ENCODE measurements at places on chromosomes 13 and 19.

- H3K27me3 ChIP-seq, result no peaks in the 10 kb centered on the region
- DNase-seq, result no peak
- H3K4me1 ChIP-seq, result no peaks in the 10 kb centered on the region
Measured at GRCh38 chr19:14943601-14944000, 2.3 kb downstream of the OR7C2 start.

- H3K4me3 ChIP-seq, result no peak overlapping the region
- H3K36me3 ChIP-seq, result no peaks in the 10 kb centered on the region
- no peaks in the 10 kb centered on the region for H3K27me3 ChIP-seq
- no peak for DNase-seq
Measured at GRCh38 chr13:56865416-56865815, 275.3 kb upstream of the PRR20A start.

DNA sequence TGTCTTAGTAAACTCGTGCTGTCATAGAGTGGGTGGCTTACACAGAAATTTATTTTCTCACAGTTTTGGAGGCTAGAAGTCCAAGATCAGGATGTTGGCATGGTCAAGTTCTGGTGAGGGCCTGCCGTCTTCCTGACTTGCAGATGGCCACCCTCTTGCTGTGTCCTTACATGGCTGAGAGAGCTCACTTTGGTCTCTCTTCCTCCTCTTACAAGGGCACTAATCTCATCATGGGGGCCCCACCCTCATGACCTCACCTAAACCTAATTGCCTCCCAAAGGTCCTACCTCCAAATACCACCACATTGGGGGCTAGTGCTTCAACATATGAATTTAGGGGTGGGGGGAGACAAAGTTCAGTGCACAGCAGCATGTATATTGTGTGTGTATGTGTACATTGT lies 14.3 kb upstream of the GPR18 start:
- H3K4me3 ChIP-seq, result no peak overlapping the region
- DNase-seq, result no peak
- peaks cover 72% of the 10 kb centered on the region for H3K4me1 ChIP-seq
- H3K36me3 ChIP-seq, result no peaks in the 10 kb centered on the region
- H3K27ac ChIP-seq, result peak overlapping the region; percentile 45

DNA sequence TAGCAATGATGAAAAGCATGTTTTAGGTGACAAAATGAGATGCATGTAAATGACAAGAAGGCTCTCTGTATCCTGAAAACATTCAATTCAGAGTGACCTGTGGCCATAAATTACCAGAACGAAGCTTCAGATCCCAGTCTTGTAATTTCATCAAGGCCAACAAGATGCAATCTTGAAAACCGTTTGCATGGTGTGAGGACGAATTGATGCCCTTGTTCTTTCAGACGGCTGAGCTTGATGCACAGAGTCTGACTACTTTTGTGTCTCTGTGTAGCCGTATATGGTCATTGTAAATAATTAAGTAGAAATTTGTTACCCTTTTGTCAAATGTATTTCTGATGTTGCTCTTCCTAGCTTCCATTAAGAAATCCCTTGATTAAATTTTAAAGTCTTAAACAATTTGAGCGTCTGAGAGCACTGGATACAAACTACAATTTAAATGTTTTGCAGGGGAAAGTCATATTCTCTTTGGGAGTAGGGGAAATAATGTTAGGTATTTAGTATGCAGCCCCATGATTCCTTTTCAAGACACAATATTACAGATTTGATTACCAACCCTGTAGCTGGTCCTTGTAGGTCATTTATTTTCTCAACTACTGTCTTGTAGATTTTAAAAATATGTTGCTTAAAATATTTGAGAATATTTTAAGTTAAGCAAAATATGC lies 125.8 kb upstream of the PCDH9 start:
- H3K27me3 ChIP-seq, result no peaks in the 10 kb centered on the region
- H3K4me1 ChIP-seq, result no peaks in the 10 kb centered on the region
- no peak overlapping the region for H3K27ac ChIP-seq
- DNase-seq, result no peak

GRCh38 chr13:40514802-40515201 lies 151.6 kb downstream of the FOXO1 start:
- no peak overlapping the region for H3K4me3 ChIP-seq
- H3K27me3 ChIP-seq, result no peaks in the 10 kb centered on the region
- no peak overlapping the region for H3K27ac ChIP-seq
- DNase-seq, result no peak
- peaks cover 18% of the 10 kb centered on the region for H3K4me1 ChIP-seq

GRCh38 chr13:90710164-90710759 lies 637.2 kb upstream of the MIR17HG start:
- no peaks in the 10 kb centered on the region for H3K27me3 ChIP-seq
- H3K36me3 ChIP-seq, result no peaks in the 10 kb centered on the region

GRCh38 chr13:114074671-114075315 lies 57.6 kb downstream of the RASA3 start:
- H3K27me3 ChIP-seq, result no peaks in the 10 kb centered on the region
- no peak overlapping the region for H3K27ac ChIP-seq
- H3K4me3 ChIP-seq, result no peak overlapping the region
- no peak for DNase-seq
- H3K36me3 ChIP-seq, result peaks cover 64% of the 10 kb centered on the region
- H3K4me1 ChIP-seq, result peaks cover 32% of the 10 kb centered on the region

- peaks cover under 1% of the 10 kb centered on the region for H3K36me3 ChIP-seq
- H3K27me3 ChIP-seq, result no peaks in the 10 kb centered on the region
- no peak within 1 kb of the TSS for H3K27ac ChIP-seq
- no peak for DNase-seq
- no peak within 1 kb of the TSS for H3K4me3 ChIP-seq
- no peaks in the 10 kb centered on the region for H3K4me1 ChIP-seq
Measured at GRCh38 chr13:113452942-113453901, at the start of gene ADPRHL1. TSS of gene ADPRHL1 (minus strand) at chr13:113453488. CDS start at chr13:113453437, 51 bp downstream.

GRCh38 chr19:52669586-52669985 lies 31.4 kb upstream of the ZNF83 start:
- DNase-seq, result no peak
- H3K27ac ChIP-seq, result no peak overlapping the region
- peaks cover 6% of the 10 kb centered on the region for H3K4me1 ChIP-seq
- H3K27me3 ChIP-seq, result no peaks in the 10 kb centered on the region

- DNase-seq, result no peak
- H3K36me3 ChIP-seq, result peaks cover 49% of the 10 kb centered on the region
- H3K4me3 ChIP-seq, result no peak overlapping the region
- H3K27me3 ChIP-seq, result no peaks in the 10 kb centered on the region
- H3K27ac ChIP-seq, result no peak overlapping the region
Measured at GRCh38 chr19:10690341-10690781, 10.9 kb upstream of the QTRT1 start.
